ENCODE measurements at places on chromosomes 4 and X. TPM values are rescaled to one million over a fixed set of nuclear protein-coding genes. Genes with fewer than 3 reads are reported as not detected.
A peak's percentile ranks its signal among the peaks of the same experiment; 100 is the strongest.

DNA sequence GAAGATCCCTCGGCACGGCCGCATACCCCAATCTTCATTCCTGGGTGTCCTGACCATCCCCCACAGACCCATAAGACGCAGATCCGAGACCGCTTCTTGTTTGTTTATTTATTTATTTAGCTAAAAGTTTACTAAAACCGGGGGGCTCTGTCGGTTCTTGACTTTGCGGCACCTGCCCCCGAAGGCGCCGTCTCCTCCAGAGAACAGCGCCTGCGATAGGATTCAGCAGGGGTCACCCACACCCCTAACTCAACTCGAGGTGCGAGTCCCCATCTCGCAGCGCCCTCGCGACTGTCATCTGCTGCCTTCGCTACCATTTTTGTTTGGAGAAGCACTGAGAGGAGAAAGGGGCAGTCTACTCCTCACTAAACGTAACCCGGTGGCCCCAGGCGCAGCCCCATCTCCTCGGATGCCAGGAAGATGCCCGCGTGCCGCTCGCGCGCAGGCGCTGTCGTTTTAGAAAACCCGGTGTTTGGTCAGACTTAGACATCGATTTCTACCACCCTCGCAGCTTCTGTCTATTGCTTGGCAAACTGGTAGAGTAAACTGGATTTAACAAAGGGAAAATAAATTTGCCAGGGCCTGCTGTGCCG is 18.9 kb upstream of the GPR101 start:
- no peak for DNase-seq

Gene HOPX
- polyA plus RNA-seq = 25.4 TPM

GRCh38 chr4:3466691-3467600 is 3.8 kb downstream of the DOK7 start:
- no peak for DNase-seq

- no peak for DNase-seq
Measured at GRCh38 chrX:9227276-9227675, 193.3 kb upstream of the FAM9B start.

DNA sequence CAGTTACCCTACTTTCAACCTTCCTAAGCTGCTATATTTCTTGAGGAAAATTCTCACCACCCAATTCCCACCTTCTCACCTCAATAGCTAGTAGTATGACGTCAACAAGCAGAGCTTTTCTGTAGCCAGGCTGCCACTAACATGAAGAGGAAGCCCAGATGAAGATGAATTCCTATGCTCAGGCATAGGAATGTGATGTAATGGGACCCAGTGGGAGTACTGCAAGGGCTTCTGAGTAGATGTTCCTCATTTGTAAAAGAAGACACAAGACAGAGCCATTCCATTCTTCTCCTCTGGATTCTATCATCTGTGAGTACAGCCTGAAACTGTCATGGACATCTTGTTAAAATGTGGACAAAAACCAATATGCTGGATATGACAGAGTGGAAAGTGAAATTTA is 81.6 kb upstream of the KLF3 start:
- no peak for DNase-seq

Gene HMX1
- polyA plus RNA-seq = 0.14 TPM

GRCh38 chr4:176367771-176368465 is 48.2 kb downstream of the SPCS3 start:
- DNase-seq = no peak

Gene TET2
- 32.4 TPM for polyA plus RNA-seq

- no peak for DNase-seq
Measured at GRCh38 chr4:71217688-71218087, 121.1 kb upstream of the SLC4A4 start.

- DNase-seq = no peak
Measured at GRCh38 chr4:107989162-107989536, 540 bp upstream of the HADH start.

DNA sequence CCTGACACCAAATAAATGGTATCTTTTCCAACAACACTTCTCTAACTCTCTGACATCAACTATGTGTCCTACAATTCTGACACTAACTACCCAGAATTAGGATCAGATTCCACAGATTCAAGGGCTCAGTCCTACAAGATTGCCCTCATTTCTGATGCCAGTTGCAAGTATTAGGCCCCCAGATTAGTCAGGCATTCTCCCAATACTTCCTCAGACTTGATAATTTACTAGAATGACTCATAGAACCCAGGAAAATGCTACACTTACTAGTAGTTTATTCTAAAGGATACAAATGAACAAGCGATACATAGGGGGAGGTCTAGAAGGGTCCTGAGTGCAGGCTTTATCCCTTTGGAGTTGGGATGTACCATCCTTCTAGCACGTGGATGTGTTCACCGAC is 8.5 kb downstream of the TIGD2 start:
- DNase-seq = no peak

DNA sequence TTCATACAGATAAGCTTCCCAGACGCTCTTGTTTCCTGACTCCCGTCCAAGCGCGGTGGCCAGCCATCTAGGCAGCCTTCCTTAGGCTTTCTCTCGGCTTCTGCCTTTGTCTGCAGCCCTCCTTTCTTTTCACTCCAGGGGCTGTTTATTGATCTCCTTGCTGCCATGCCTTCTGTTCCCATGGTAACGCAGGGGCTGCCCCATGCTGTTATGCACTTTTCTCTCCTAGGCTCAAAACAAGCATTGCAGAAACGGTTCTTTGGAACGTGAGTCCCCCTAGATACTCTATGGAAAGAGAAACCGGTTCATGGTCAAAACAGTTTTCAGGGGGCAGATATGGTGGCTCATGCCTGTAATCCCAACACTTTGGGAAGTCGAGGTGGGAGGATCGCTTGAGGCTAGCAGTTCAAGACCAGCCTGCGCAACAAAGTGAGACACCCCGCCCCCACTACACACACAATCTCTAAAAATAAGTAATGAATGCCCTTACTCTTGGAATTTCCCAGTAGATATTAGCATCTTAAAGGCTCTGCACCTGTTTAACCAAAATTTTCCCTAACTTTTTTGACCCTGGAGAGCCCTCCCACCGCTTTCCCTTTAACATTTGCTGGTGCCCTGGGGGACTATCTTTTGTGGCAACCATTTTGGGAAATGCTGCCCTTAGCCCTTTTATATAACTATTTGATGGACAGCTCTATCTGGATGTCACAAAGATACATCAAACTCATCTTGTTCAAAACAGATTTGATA is 53.9 kb upstream of the ZNF157 start:
- no peak for DNase-seq

DNA sequence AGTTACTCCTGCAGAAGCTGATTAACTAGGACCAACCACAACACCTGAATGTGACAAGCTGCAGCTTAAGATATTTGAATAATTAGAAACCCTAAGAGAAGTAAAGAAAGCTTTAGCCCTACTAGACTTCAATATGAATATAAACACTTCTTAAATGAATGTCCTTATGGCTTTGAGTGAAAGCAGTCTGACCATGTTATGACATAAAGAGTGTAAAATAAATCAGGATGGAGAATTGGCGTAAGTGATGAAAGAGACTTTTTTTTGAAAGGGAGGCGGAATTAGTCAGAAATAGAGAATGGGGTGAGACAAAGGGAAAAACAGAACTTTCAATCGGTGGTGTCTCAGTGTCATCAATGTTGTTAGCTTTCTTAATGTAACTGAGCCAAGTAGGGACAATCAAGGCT is 117.2 kb upstream of the MAGEB16 start:
- DNase-seq = no peak

DNA sequence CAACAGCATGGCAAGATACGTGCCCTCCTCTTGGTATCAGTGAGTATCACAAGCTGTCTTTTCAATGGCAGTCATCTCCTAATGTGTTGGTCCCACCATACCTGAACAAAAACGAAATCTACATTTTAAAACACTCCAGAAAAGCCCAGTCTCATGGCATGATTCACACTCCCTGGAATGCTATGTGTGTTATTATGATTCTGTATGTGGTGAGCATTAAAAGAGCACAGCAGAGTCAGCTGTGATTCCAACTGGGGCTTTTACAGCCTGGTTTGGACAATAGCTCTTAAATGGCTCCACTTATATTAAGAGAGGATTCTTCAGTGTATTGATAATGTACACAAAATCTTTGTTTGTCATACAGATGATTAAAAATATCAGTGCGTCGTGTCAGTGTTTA is 274.1 kb upstream of the GK2 start:
- no peak for DNase-seq

Gene RAP2C
- polyA plus RNA-seq = 67.1 TPM

- DNase-seq = no peak
Measured at GRCh38 chr4:23782778-23783437, 106.9 kb downstream of the PPARGC1A start.

- DNase-seq = no peak
Measured at GRCh38 chr4:17770845-17771244, 10.6 kb downstream of the FAM184B start.

- no peak for DNase-seq
Measured at GRCh38 chr4:71209161-71209560, 129.7 kb upstream of the SLC4A4 start.

DNA sequence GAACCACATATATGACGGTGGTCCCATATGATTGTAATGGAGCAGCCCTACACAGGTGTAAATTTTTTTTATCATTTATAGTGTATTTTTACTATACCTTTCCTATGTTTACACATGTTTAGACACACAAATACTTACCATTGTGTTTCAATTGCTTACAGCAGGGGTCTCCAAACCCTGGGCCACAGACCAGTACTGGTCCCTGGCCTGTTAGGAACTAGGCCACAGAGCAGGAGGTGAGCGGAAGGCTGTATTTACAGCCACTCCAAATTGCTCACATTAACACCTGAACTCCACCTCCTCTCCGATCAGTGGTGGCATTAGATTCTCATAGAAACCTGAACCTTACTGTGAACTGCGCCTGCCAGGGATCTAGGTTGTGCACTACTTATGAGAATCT is 201.8 kb upstream of the NDST4 start:
- no peak for DNase-seq

- DNase-seq = no peak
Measured at GRCh38 chrX:18698737-18699650, 8.5 kb upstream of the PPEF1 start.

GRCh38 chrX:70022616-70023015 is 27.1 kb downstream of the AWAT2 start:
- no peak for DNase-seq

- DNase-seq = no peak
Measured at GRCh38 chrX:20016616-20016945, 25.7 kb upstream of the BCLAF3 start.

Gene C4orf36
- not detected for polyA plus RNA-seq

DNA sequence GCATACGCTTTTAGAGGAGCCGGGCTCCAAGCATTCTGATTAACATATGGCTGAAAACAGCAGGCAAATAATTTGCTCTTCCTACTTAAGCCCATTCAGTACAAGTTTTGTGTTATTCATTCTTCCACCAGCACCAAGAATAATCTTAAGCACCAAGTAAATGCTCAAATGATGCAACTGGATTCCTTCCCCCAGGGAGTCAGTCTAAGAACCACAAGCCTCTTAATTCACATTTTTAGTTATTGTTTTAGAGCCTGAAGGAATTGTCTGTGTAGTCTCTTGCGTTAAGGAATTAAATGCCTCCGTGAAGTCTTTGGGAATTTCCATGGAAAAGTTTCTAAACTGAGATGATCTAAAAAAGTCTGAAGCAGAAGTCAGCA is 61.5 kb upstream of the MAGEB2 start:
- no peak for DNase-seq

Gene CDKL2
- 0.14 TPM for polyA plus RNA-seq

Gene RADX
- polyA plus RNA-seq = 2.0 TPM

GRCh38 chr4:48546336-48546735 is 56.3 kb downstream of the ZAR1 start:
- peak; percentile 14 for DNase-seq

Gene DCAF8L2
- polyA plus RNA-seq = not detected

- no peak for DNase-seq
Measured at GRCh38 chr4:184351560-184352451, 122.5 kb downstream of the IRF2 start.

GRCh38 chr4:126057371-126057770 is 742.6 kb downstream of the FAT4 start:
- DNase-seq = no peak

GRCh38 chr4:139300431-139301112 is 733 bp upstream of the NAA15 start:
- no peak for DNase-seq

Gene CYSLTR1
- polyA plus RNA-seq = 8.4 TPM

- DNase-seq = no peak
Measured at GRCh38 chr4:58061967-58062366, 951.8 kb upstream of the IGFBP7 start.

Gene IBSP
- polyA plus RNA-seq = not detected

- DNase-seq = no peak
Measured at GRCh38 chrX:111505783-111506182, 5.7 kb upstream of the SERTM2 start.

DNA sequence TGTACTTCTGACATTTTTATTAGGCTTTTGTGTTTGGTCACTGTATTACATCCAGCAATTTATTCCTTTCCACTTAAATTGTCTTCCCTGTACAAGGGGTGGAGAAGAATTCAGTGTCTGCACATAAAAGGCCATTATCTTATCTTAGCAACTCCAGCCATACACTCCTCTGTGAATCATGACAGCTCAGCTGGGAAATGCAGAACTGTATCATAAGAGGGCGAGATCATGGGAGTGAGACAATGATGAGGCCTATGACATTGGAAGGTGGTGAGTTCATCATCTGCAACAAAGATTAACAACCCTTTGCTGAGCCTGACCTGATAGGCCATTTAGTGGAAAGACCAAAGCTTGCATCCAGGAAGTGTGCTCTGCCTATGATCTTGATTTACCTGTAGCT is 33.3 kb downstream of the SLIT2 start:
- DNase-seq = no peak

DNA sequence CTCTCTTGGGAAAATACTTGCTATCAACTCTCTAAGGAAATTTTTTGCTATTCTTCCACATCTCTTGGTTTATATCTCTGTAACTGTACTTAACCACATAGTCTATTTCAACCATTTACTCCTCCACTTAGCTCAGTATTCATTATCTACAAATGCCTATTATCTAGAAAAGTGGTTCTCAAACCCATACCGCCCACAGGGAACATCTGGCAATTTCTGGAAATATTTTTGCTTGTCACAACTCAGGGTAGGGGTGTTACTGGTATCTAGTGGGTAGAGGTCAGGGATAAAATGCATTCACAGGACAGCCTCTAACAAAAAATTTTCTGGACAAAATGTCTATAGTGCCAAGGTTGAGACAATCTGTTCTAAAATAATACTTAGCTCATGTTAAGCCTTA is 14.4 kb downstream of the ATRX start:
- DNase-seq = no peak

Gene CXCL8
- 3.3 TPM for polyA plus RNA-seq

GRCh38 chrX:147917700-147918695 is 6.3 kb downstream of the FMR1 start:
- no peak for DNase-seq

DNA sequence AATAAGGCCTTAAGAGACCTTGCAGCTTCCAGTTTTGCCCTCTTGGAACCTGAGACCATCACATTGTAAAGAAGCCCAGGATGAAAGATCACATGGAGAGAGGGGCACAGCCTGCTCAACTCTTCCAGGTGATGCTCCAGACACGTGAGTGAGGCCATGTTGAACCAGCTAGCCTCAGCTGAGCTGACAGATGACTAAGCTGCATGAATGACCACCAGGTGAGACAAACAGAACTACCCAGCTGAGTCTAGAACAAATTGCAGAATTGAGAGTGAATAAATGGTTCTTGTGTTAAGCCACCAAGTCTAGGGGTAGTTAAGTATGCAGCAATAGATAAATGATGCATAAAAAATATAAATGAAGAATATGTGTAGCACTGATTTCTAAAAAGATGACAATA is 16.8 kb upstream of the GPR82 start:
- no peak for DNase-seq

- DNase-seq = no peak
Measured at GRCh38 chrX:101918751-101919150, 13.1 kb downstream of the ZMAT1 start.

Gene GTPBP6
- polyA plus RNA-seq = 46.9 TPM

- no peak for DNase-seq
Measured at GRCh38 chrX:114582698-114583395, 1.0 kb upstream of the HTR2C start.

Gene CXCL9
- 0.05 TPM for polyA plus RNA-seq

Measured in forelimb muscle (tissue), 1 donor.